NCI-H1048 (cell line): ENCODE measurements at places on chromosomes 7 and 10.

DNA sequence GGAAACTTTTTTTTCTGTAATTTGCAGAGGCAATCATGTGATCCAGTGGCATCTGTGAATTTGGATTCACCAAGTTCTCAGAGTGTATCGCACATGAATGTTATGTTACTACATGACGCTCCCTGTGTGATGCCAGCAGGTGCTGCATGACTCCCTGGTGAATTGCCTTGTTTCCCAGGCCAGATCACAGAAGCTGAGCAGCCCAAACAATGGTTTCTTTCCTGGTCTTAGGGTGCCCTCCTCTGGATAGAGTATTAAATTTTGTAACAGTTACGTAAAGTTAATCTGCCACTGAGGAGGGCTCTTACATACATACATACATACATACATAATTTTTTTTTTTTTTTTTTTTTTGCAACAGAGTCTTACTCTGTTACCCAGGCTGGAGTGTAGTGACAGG is 3.6 kb downstream of the ZSCAN21 start:
- DNase-seq, result no peak

DNA sequence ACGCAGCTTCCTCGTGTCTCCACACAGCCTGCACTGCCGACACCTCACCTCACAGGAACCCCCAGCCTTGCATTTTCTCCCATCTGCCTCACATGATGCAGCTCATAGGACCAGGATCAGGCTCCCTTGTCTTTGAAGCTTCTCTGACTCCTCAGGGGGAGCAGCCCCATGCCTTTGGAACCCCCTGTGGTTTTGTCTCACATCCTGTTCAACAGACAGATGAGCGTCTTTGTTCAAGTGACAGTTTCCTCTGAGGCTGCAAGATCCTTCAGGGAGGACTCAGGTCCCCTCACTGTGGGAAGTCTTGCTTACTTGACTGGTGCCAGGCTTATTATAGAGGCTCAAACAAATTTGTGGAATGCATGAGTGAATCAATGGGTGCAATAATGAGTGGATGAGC is 667.1 kb downstream of the INHBA start:
- DNase-seq, result no peak

DNA sequence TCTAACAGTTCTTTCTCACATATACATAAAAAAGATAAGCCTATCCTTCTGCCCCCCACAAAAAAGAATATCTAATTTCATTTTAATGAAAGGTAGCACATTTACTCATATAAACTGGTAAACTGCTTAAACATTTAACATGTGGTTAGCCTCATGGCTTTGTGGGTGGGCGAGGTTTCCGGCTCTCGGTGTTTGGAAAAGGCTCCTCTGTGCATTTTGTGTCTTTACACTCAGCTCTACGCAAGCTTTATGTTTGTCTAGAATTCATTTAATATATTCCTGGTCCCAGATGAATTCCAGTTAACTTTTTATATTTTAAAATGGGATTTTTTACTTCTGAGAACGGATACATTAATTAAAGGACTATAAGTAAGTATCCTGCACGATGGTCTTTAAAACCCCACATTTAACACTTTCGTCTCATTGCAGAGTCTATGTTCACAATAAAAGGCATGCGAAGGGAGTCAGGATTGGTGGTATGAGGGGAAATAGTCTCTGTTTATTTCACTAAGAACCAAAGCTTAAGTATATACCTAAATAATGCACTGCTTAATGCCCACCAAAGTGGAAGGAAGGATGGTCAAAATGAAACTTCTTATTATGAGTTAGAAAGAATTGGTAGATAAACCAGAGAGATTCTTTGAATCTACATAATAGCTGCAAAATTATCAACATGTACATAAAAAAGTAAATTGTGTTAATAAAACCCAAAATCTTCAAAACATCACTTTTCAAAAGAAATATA is 197.2 kb downstream of the CRPPA start:
- no peak for DNase-seq

GRCh38 chr10:76621886-76622620 is 1015.6 kb downstream of the KCNMA1 start:
- DNase-seq, result no peak

GRCh38 chr7:16044645-16045044 is 358.2 kb upstream of the MEOX2 start:
- no peak for DNase-seq

GRCh38 chr10:14579405-14579804 is 195.3 kb downstream of the FAM107B start:
- no peak for DNase-seq

DNA sequence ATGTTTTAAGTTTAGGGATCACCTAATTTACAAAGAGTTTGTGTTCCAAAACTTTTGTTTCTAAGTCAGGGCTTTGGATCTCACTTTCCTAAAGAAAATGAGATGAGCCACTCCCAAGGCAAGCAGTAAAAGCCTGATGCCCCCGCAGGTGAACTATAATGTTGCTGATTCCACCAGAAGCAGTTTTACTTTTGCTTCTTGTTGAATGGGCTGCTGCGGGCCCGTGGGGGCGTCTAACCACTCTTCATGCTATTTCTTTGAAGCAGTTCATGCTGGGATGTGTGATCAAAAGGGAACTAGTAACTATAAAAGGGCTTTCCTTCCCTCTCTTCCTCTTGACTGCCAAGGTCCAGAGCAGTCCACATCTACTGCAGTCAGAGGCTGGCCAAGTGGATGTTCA is 118.7 kb upstream of the NEBL start:
- no peak for DNase-seq

DNA sequence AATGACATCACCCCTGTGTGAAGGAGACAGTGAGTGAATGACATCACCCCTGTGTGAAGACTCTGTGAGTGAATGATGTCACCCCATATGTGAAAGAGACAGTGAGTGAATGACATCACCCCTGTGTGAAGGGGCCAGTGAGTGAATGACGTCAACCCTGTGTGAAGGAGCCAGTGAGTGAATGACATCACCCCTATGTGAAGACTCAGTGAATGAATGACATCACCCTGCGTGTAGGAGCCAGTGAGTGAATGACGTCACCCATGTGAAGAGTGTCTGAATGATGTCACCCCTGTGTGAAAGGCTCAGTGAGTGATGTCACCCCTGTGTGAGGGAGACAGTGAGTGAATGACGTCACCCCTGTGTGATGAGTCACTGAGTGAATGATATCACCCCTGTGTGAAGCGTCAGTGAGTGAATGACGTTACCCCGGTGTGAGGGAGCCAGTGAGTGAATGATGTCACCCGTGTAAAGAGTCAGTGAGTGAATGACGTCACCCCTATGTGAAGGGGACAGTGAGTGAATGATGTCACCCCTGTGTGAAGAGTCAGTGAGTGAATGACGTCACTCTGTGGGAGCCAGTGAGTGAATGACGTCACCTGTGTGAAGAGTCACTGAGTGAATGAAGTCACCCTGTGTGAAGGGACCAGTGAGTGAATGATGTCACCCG is 478.1 kb downstream of the PTPRN2 start:
- DNase-seq, result no peak

- DNase-seq, result no peak
These were observed 10.9 kb upstream of the MAP3K8 start for GRCh38 chr10:30422981-30423654.

- DNase-seq, result no peak
These were observed 66.9 kb upstream of the TFEC start for GRCh38 chr7:116097365-116098009.

GRCh38 chr7:96870934-96871333 is 134.4 kb upstream of the DLX6 start:
- DNase-seq, result no peak

- DNase-seq, result no peak
These were observed 82.5 kb downstream of the ZNF467 start for GRCh38 chr7:149690688-149691446.

- no peak for DNase-seq
These were observed 59.5 kb upstream of the NPTX2 start for GRCh38 chr7:98557538-98558031.

GRCh38 chr10:63064706-63065105 is 68.4 kb upstream of the NRBF2 start:
- peak; percentile 29 for DNase-seq

DNA sequence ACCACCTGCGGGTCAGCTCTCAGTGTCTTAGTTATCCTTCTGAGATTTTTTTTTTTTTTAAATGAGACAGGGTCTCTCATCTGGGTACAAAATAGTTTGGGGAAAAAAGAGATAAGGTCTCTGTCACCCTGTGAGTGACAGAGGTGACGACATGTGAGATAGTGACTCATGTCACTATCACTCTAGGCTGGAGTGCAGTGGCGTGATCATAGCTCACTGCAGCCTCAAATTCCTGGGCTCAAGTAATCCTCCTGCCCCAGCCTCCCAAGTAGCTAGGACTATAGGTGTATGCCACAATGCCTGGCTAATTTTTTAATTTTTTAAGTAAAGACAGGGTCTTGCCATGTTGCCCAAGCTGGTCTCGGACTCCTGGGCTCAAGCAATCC is 10.4 kb downstream of the BLVRA start:
- no peak for DNase-seq

- no peak for DNase-seq
These were observed 165.8 kb downstream of the CCDC3 start for GRCh38 chr10:12835709-12836108.

DNA sequence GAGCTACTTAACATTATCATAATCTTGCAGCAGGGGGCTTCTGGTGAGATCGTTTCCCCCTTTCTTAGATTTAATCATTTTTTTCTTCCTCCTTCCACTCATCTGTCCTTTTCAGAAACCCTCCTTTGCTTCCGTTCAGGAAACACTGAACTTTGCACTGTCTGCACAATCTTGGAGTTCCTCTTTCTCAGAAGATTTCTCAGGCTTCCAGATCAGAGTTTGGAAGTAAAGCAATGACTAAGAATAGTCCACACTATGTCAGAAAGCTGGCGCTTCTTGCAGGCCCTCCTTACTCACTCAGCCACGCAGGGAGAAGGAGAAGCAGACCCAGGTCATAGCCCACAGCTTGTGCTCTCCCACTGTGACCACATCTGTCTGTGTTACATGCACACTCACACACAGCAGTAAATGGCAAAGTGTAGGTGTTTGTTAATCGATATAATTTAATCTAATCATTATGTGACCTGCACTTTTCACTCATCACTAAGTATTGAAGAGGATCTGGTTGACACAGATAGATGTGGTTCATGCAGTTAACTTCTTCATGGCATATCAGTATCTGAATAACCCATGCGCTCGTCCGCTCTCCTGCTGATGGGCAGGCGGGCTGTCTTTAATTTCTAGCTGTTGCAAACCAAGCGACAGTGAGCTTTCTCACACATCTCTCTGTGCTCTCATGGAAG is 30.2 kb downstream of the ALOX5 start:
- no peak for DNase-seq

- no peak for DNase-seq
These were observed 233.6 kb downstream of the SEMA3D start for GRCh38 chr7:84953234-84953633.

GRCh38 chr10:3339531-3339950 is 167.0 kb upstream of the PITRM1 start:
- no peak for DNase-seq

DNA sequence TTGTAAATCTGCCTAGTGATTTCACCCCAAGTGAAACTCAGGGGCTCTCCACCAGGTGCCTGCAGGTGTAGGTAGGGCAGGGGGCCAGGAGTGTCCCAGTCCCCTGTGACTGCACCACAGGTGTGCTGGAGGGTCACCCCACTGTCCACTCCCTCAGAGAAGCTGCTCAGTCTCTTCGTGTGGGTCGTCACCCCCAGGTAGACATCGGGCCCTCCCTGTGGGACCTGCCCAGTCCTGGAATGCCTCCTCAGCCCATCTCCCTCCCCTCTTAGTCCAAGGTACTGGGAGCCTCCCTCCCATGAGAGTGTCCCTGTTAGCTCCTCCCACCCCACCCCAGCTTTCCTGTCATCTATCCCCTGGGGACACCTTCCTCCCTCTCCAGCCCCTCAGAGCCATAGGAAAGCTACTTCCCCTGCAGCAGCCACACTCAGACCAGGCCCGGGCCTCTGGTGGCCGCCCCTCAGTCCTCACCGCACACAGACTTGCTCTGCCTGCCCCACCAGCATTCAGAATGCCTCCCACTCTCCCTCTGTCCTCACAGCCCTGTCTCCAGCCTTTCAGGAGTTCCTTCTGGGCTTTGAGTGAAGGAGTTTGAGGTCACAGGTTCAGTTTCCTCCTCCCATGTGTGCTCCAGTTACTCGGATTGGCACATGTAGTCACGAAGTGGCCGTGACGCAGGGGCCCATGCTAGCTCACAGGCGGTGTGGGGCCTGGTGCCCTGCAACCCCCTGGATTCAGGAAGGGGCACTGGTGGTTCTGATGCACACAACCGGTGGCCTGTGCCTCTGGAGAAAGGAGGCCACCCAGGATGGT is 5.1 kb downstream of the ALOX5 start:
- no peak for DNase-seq

- no peak for DNase-seq
These were observed 8.1 kb upstream of the DEPP1 start for GRCh38 chr10:44986670-44987069.

DNA sequence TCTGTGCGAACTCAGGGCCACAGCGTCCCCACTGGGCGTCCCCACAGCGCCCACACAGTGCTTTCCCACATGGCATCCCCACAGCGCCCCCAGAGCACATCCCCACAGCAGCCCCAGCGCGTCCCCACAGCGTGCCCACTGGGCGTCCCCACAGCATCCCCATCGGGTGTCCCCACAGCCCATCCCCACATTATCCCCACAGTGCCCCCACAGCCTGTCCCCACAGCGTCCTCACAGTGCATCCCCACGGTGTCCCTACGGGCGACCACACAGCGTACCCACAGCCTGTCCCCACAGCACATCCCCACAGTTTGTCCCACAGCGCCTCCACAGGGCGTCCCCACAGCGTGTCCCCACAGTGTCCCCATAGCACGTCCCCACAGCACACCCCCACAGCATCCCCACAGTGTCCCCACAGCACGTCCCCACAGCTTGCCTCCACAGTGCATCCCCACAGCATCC is 131.6 kb downstream of the ACTR3B start:
- no peak for DNase-seq

DNA sequence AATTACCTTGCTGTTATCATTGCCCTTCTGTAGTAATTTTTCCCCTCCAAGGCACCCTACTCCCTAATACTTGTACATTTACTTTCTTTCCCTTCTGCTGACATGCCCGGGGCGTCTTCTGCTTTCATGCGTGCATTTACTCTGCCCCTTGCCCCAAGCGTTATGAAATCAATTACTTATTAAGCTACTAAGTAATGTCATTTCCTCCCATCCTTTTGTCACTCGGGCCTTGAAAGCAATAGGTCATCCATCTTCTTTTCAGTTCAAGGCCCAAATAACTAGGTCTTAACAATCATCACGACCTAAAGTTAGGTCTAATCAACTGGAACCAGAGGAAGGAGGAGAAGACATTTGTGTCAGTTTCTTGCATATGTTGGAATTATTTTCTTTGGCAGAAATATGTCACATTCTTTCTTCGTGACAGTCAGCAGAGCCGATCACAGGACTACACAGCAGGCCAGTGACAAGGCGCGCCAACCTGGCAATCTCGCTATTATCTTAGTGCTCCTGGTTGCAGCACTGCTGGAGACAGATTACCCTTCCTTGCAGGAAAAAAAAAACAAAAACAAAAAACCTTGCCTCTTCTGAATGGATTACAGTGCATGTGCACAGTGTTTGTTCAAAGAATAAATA is 179.2 kb downstream of the RELN start:
- DNase-seq, result no peak
